ENCODE measurements at places on chromosomes 7 and 10.

DNA sequence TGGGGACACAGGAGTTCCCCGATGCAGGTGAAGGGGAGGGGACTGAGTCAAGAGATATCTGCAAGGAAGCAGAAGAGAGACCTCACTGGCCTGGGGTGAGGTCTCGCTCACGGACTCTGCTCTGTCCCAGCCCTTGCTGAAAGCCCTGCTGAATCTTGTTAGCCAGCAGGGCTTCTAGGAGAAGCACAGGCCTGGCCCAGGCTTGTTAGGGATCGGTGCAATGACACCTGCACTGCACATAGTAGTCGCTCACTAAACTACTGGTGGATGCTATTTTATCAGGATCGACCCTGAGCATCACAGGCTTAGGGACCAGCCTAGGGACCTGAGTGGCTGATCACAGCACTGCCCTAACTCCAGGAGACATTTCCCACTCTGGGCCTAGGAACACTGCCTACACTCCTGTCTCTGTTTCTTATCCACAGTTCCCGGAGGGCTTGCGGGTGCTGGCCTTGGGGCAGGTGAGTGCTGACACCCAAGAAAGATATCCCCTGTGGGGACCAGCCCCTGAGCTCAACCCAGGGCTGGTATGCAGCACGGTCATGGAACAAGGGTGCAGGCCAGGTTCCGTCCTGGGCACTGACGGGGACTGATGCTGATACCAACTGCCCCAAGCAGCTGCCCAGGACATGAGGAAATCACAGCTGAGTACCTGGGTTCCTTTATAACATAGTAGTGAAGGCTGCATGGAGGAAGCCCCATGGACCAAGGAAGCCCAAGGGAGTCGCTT lies 13.0 kb downstream of the ELN start:
- no peak for DNase-seq

GRCh38 chr7:111750228-111750627 lies 187.9 kb upstream of the IMMP2L start:
- no peak for DNase-seq

DNA sequence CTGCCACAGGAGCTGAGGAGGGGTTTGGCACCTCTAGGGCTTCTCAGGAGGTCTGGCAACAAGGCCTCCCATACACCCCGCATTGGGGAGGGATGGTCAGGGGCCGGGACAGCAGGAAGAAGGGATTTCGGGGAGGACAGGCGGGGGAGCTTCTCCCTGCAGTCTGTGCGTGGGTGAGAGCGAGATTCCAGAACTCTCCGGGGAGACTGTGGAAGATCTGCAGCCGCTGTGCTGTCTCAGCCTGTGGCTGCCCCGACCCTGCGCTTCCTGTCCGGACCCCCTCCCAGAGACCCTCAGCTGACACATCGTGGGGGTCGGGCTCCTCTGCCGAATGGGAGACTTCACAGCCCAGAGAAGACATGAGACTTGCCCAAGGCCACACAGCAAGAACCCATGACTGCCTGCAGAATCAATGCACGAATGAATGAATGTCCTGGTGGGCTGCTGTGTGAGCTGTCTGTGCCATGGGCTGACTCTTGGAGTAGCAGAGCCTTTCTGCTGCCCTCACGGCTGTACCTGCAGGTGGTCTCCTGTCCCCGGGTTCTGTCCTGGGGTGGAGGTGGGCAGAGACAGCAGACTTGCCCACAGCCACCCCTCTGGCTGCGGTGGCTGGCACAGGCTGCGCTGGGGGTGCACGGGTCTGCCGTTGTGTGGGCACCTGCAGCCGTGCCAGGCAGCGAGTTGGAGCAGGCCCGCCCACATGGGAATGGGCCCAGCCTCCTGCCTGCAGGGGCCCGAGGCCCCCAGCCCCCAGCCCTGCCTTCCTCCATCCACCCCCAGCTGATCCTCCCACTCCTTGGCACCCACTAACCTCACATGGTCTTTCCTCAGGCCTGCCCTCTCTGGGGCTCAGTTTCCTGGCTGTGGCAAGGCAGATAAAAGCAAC lies 16.3 kb upstream of the LFNG start:
- DNase-seq: no peak

GRCh38 chr10:112778579-112778978 lies 171.5 kb upstream of the TCF7L2 start:
- no peak for DNase-seq

DNA sequence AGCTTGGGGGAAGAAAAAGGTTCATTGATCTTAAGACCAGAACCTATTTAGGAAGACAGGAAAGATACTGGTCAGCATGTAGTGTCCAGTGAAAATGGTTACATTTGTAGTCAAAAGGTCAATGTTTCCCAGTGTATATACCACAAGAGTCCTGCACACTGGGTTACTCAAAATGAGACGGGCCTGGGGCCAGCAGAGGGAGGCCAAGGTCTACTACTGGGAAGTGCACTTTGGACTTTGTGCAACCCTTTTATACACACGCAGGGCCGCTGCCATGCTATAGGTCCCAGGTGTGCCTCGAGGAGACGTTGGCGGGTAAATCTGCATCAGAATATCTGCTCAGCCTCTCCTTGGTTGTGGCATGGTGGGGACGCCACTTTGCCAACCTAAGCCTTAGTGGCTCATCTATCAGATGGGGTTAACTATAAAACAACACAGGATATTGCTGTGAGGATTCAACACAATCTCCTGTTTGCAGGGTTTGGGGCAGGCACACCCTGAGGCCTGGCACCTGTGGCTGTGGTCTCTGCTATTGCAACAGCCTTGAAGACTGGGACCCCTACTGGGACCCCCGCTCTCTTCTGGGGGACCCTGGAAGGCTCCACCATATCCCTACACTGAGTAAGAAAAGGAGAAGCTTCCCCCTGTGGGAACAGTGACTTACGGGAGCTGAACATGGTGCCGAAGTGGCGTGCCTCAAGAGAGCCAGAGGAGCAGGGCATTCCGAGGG lies 19.7 kb downstream of the CLRN3 start:
- no peak for DNase-seq

Measured in C1 segment of cervical spinal cord (tissue), 14 donors.